ENCODE measurements at places on chromosomes 6 and 20.

DNA sequence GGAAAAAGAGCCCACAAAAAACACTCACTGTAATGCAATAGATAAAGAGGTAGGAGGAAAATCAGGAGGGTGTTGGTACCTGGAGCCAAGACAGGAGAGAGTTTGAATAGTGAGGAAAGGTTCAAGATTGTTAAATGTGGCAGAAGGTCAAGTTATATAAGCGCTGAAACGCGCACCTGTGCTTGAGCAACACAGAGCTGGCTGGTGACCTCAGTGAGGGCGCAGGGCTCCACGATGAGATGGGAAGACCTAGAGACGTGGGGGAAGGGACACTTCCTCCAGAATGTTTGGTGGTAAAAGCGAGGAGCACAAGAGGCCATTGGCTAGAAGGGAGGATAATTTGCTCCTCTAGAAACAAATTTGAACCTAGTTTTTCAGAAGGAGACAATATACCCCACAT is 4.2 kb upstream of the PPP1R14C start:
- no peak for DNase-seq

DNA sequence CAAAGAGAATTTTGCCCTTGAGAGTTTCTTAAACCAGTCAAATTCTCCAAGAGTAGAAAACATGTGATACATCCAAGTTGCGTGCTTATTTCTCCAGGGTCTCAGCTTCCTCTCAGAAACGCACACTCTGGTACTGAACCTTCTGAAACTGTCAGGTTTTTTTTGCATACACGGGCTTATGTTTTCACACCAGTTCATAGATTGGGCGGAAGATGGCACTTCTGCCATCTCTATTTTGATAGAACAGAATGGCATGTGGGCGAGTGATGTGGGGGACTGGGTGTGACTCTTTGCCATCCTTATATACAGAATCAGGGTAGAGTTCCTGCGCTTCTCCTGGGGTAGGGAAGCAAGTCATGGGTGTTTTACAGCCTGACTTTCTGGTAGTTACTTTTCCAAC is 56.4 kb downstream of the ADTRP start:
- DNase-seq: no peak

GRCh38 chr6:43740961-43741764 is 28.8 kb upstream of the VEGFA start:
- peak; percentile 26 for DNase-seq

GRCh38 chr6:149964308-149965193 is 808 bp downstream of the ULBP1 start:
- peak; percentile 11 for DNase-seq

- no peak for DNase-seq
These were observed 3.3 kb downstream of the NPEPL1 start for GRCh38 chr20:58695895-58696375.

- no peak for DNase-seq
These were observed 51.5 kb downstream of the DSTN start for GRCh38 chr20:17621229-17621968.

DNA sequence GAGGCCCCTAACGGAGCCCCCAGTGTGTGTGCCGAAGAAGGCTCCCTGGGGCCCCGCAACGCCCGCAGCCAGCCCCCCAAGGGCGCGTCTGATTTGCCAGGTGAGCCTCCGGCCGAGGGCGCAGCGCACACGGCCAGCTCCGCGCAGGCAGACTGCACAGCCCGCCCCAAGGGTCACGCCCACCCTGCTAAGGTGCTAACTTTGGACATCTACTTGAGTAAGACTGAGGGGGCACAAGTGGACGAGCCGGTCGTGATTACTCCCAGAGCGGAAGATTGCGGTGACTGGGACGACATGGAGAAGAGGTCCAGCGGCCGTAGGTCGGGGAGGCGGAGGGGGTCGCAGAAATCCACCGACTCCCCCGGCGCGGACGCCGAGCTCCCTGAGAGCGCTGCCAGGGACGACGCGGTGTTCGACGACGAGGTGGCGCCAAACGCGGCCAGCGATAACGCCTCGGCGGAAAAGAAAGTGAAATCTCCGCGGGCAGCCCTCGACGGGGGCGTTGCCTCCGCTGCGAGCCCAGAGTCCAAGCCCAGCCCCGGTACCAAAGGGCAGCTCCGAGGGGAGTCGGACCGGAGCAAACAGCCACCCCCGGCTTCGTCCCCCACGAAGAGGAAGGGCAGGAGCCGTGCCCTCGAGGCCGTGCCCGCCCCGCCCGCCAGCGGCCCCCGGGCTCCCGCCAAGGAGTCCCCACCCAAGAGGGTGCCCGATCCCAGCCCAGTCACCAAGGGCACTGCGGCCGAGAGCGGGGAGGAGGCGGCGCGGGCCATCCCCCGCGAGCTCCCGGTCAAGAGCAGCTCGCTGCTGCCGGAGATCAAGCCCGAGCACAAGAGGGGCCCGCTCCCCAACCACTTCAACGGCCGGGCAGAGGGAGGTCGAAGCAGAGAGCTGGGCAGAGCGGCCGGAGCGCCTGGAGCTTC is 117.0 kb downstream of the RTN4IP1 start:
- DNase-seq: peak; percentile 89

GRCh38 chr6:31567531-31568370 is 4.3 kb upstream of the LTA start:
- DNase-seq: peak; percentile 77

GRCh38 chr6:102154176-102154575 is 760.7 kb downstream of the GRIK2 start:
- no peak for DNase-seq

GRCh38 chr20:34736106-34736735 is 32.1 kb downstream of the TP53INP2 start:
- DNase-seq: no peak

DNA sequence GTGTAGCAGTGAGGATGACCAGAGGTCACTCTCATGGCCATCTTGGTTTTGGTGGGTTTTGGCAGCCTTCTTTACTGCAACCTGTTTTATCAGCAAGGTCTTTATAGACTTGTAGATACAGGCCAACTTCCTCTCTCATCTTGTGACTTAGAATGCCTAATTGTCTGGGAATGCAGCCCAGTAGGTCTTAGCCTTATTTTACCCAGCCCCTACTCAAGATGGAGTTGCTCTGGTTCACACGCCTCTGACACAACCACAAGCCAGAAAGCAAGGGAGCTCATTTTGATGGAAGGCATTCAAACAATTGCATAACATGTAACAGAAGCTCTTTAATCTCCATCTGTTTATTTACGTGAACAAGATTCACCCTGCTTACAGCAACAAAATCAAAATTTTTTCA is 492.0 kb upstream of the SULF2 start:
- no peak for DNase-seq

GRCh38 chr6:76789580-76789979 is 673.7 kb downstream of the HTR1B start:
- no peak for DNase-seq

DNA sequence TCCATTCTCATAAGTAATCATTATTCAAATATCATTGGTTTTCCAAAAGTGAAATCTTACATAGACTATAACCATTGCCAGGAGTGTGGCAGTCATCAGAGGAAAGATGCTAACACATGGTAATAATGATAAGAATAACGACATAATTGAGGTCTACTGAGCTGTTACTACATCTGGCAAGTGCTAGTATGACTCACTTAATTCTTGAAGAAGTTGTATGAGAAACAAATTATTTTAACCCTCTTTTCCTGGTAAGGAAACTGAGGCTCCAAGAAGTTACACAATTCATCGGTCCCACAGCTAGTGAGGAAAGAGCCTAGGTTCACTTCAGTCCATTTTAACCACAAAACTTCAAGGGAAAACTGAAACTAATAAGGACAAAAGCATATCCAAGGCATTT is 335.6 kb upstream of the BTBD3 start:
- no peak for DNase-seq

DNA sequence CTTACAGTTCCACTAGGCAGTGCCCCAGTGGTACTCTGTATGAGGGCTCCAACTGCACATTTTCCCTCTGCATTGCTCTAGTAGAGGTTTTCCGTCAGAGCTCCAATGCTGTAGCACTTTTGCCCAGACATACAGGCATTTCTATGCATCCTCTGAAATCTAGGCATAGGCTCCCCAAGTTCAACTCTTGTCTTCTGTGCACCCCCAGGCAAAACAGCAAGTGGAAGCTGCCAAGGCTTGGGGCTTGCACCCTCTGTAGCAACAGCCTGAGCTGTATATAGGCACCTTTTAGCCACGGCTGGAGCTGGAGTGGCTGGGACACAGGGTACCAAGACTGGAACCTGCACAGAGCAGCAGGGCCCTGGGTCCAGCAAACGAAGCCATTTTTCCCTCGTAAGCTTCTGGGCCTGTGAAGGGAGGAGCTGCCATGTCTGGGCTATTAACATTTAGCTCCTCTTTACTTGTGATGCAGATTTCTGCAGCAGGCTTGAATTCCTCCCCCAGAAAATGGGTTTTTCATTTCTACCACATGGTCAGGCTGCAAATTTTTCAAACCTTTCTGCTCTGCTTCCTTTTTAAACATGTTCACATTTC is 596.2 kb upstream of the ADGRB3 start:
- DNase-seq: no peak

DNA sequence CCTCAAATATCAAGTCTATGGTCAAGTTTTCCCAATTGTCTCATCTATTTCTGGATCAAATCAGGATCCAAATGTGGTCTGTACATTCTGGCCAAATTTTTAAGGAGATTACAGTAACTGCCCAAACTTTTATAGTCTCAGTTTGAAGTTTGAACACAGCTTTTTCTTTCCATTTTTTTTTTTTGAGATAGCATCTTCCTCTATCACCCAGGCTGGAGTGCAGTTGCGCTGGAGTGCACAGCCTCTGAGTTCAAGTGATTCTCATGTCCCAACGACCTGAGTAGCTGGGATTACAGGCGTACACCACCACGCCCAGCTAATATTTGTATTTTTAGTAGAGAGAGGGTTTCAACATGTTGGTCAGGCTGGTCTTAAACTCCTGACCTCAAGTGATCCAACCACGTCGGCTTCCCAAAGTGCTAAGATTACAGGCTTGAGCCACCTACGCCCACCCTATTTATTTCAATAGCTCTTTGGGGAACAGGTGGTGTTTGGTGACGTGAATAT is 84.9 kb upstream of the CARMIL1 start:
- DNase-seq: no peak

GRCh38 chr6:16222826-16223225 is 15.6 kb upstream of the GMPR start:
- DNase-seq: no peak

DNA sequence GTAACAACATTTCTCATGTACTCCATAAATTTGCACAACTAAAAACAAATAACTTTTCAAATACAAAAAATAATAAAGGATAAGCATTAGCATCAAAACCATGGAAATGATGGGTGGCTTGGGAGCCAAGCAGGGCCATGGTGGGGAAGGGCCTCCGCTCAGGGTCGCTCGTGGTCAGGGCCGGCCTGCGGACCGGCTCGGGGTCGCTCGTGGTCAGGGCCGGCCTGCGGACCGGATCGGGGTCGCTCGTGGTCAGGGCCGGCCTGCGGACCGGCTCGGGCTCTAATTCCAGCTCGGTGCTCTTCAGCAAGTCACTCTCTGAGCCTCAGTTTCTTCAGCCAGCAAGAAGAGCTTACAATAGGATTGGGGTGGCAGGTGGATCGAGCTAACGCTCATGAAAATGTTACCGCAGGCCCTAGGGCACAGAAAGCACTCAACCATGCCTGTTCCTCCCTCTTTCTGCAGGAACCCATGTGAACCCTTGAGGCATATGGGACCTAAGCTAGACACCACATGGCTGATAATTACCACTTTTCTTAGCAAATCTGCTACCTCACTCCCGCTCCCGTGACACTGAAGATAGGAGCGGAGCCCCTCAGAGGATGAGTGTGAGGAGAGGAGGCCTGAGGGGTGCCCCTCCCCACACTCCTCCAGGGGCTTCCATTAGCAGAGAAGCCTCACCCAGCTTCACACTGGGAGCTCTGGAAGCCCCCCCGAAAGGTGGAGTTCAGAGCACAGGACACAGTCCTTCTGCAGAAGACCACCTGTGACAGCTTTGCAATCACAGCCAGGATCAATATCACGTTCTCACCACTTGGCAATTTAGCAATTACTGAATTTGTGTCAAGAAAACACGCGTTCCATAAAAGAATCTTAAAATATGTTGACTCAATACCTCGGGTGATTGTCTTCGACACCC is 103.0 kb downstream of the PSMB1 start:
- DNase-seq: no peak

DNA sequence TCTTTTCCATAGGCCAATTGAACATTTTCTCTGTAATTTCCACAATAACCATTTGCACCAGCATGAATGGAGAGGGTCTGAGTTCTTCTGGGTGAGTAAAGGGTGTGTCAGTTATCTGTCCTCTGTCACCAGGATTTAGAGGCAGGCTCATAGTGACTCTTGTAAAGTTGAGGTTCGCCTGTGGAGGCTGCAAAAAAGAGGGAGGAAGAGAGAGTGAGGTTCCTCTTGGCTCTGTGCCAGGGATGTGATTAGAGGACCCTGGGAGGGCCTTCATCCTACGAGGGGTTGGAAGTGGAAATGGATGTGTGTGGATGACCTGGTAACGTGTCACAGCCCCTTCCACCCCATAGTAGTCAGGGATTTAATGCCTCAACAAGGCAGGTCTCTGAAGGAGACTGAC is 242.0 kb downstream of the ESR1 start:
- DNase-seq: peak; percentile 21

- no peak for DNase-seq
These were observed 5.4 kb downstream of the R3HDML start for GRCh38 chr20:44342248-44342647.

DNA sequence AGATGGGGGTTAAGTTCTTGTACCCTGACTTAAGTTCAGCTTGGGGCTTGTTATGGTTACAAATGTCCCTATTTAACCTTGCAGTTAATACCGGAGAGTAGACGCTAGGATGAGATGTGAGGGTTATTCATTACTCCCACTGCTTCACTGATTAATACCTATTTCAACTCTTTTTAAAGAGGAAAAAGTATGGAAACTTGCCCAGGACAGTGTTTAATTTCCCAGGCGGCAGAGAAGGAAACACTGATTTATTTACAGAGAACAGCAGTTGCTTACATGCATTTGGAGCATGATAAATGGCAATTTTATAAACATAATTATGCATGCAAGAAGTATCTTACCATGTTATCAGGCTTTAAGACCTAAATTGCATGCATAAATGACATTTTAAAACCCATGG is 137.7 kb downstream of the RCAN2 start:
- DNase-seq: no peak

DNA sequence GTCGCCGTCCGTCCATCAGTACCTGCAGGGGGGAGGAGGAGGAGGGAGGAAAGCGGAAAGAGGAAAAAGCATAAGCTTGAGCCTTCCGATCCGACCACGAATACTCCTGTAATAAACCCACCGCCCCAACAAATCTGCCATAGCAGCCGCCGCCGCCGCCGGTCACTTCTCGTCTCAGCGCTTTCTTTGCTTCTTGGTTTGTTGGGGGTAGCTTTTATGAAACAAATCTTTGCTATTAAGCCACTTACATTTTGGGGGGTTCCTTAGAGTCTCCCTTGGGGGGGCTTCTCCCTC is 277 bp downstream of the ADGRB3 start:
- DNase-seq: no peak

GRCh38 chr6:100846276-100846675 is 34.9 kb downstream of the ASCC3 start:
- no peak for DNase-seq

- DNase-seq: no peak
These were observed 86.9 kb downstream of the RAMACL start for GRCh38 chr6:166499350-166500163.

GRCh38 chr20:61219021-61219431 is 33.0 kb upstream of the CDH4 start:
- DNase-seq: no peak

- no peak for DNase-seq
These were observed 1164.5 kb upstream of the CITED2 start for GRCh38 chr6:140538926-140539325.

GRCh38 chr20:43584448-43585136 is 6.1 kb upstream of the IFT52 start:
- DNase-seq: no peak

Data from suppressor macrophage treated with lipopolysaccharide for 4 hours (primary cell).